B cell (primary cell): ENCODE measurements at places on chromosomes 7 and 10. TPM values are rescaled to one million over a fixed set of nuclear protein-coding genes. Genes with fewer than 3 reads are reported as not detected.

STRIP2 gene
- polyA plus RNA-seq, result 0.09 and 0.21 TPM in 2 replicates

PDZD7 gene
- polyA plus RNA-seq, result 0.61 and 0.64 TPM in 2 replicates

ASZ1 gene
- polyA plus RNA-seq, result not detected in 2 replicates

SLC16A9 gene
- polyA plus RNA-seq, result 0.04 and 0.19 TPM in 2 replicates

SAMD9 gene
- 5.5 and 6.2 TPM in 2 replicates for polyA plus RNA-seq

PNLIP gene
- not detected in 2 replicates for polyA plus RNA-seq

LRIT1 gene
- polyA plus RNA-seq, result not detected in 2 replicates

HOXA3 gene
- 0.07 TPM in 1 of 2 replicates, not detected in the other for polyA plus RNA-seq

NRP1 gene
- not detected in 2 replicates for polyA plus RNA-seq

CDC14C gene
- not detected in 2 replicates for polyA plus RNA-seq

PDGFA gene
- polyA plus RNA-seq, result 0.29 and 0.36 TPM in 2 replicates

TFEC gene
- 5.8 and 17.3 TPM in 2 replicates for polyA plus RNA-seq

IFIT3 gene
- 1.5 and 1.6 TPM in 2 replicates for polyA plus RNA-seq

TUBB8 gene
- 0.64 and 2.0 TPM in 2 replicates for polyA plus RNA-seq

SYCE1 gene
- polyA plus RNA-seq, result 0.10 and 0.42 TPM in 2 replicates

PILRA gene
- polyA plus RNA-seq, result 8.4 and 23.0 TPM in 2 replicates

COL13A1 gene
- not detected in 2 replicates for polyA plus RNA-seq

LIPF gene
- polyA plus RNA-seq, result not detected in 2 replicates

ABCB4 gene
- polyA plus RNA-seq, result 16.6 and 27.5 TPM in 2 replicates

RBP4 gene
- polyA plus RNA-seq, result not detected in 2 replicates

GSTO2 gene
- 0.16 and 1.2 TPM in 2 replicates for polyA plus RNA-seq

SH2B2 gene
- 69.9 and 95.4 TPM in 2 replicates for polyA plus RNA-seq

CYP2C9 gene
- not detected in 2 replicates for polyA plus RNA-seq

FAM237B gene
- not detected in 2 replicates for polyA plus RNA-seq

TMEM196 gene
- not detected in 2 replicates for polyA plus RNA-seq

STMP1 gene
- 9.9 and 11.0 TPM in 2 replicates for polyA plus RNA-seq

AZGP1 gene
- polyA plus RNA-seq, result not detected in 2 replicates

CPA2 gene
- polyA plus RNA-seq, result not detected in 2 replicates

TRIM56 gene
- polyA plus RNA-seq, result 8.4 and 11.0 TPM in 2 replicates

PLXNA4 gene
- 0.03 TPM in 1 of 2 replicates, not detected in the other for polyA plus RNA-seq

IRF5 gene
- polyA plus RNA-seq, result 63.8 and 91.3 TPM in 2 replicates

FGL2 gene
- polyA plus RNA-seq, result 0.95 and 2.1 TPM in 2 replicates

CALHM3 gene
- not detected in 2 replicates for polyA plus RNA-seq

CFAP46 gene
- polyA plus RNA-seq, result 0.07 and 0.35 TPM in 2 replicates

ADRA2A gene
- polyA plus RNA-seq, result 0.01 and 0.03 TPM in 2 replicates

ITGA8 gene
- not detected in 2 replicates for polyA plus RNA-seq

CCL26 gene
- not detected in 2 replicates for polyA plus RNA-seq

ZNF485 gene
- 2.2 and 4.8 TPM in 2 replicates for polyA plus RNA-seq

CALCR gene
- polyA plus RNA-seq, result not detected in 2 replicates

GPR26 gene
- not detected in 2 replicates for polyA plus RNA-seq

NOC3L gene
- 10.2 and 12.1 TPM in 2 replicates for polyA plus RNA-seq
